ENCODE measurements at places on chromosomes 2 and 18.

GRCh38 chr2:225008179-225008856 lies 34.0 kb downstream of the DOCK10 start:
- no peak for DNase-seq

- no peak for DNase-seq
Observed at GRCh38 chr2:190136259-190136658, 73.7 kb upstream of the MSTN start.

GRCh38 chr2:173354073-173354581 lies 545 bp upstream of the CDCA7 start:
- peak; percentile 55 for DNase-seq

- no peak for DNase-seq
Observed at GRCh38 chr2:35168351-35168750, 1187.2 kb upstream of the CRIM1 start.

DNA sequence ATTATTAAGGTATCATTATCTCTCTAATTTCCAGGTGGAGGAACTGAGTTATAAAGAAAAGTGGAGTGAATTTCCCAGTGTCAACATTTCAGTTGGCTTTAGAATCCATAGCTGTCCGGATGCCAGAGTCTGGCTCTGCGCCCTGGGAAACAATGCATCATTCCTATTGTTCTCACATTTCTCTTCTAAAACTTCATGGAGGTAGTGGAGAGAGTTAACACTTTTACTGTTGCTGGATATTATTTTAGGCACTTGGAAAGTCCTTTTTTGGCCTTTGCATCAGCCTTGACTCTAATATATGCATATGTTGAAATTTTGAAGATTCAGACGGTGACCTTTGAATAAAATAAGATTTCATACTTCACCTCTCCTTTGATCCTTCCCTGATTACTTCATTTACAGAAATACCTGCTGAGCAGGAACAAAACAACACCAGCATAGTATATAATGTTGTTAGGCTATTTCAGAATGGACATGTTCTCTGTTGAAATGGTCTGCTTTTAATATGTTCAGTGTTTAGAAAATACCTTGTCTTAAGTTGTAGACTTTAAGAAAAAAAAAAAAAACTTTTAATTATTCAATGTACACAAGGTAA lies 148.8 kb downstream of the EPHA4 start:
- no peak for DNase-seq

- no peak for DNase-seq
Observed at GRCh38 chr2:116057538-116057937, 1615.1 kb downstream of the DPP10 start.

- no peak for DNase-seq
Observed at GRCh38 chr2:14143435-14143834, 489.1 kb upstream of the LRATD1 start.

- no peak for DNase-seq
Observed at GRCh38 chr2:100561191-100561590, 1.6 kb upstream of the PDCL3 start.

GRCh38 chr2:42328148-42328833 lies 32.7 kb downstream of the COX7A2L start:
- DNase-seq: peak; percentile 56

- DNase-seq: no peak
Observed at GRCh38 chr2:79428745-79429144, 84.1 kb upstream of the CTNNA2 start.

- DNase-seq: no peak
Observed at GRCh38 chr18:35289727-35290093, 319 bp downstream of the ZSCAN30 start.

- no peak for DNase-seq
Observed at GRCh38 chr2:68418419-68418818, 48.7 kb downstream of the FBXO48 start.

DNA sequence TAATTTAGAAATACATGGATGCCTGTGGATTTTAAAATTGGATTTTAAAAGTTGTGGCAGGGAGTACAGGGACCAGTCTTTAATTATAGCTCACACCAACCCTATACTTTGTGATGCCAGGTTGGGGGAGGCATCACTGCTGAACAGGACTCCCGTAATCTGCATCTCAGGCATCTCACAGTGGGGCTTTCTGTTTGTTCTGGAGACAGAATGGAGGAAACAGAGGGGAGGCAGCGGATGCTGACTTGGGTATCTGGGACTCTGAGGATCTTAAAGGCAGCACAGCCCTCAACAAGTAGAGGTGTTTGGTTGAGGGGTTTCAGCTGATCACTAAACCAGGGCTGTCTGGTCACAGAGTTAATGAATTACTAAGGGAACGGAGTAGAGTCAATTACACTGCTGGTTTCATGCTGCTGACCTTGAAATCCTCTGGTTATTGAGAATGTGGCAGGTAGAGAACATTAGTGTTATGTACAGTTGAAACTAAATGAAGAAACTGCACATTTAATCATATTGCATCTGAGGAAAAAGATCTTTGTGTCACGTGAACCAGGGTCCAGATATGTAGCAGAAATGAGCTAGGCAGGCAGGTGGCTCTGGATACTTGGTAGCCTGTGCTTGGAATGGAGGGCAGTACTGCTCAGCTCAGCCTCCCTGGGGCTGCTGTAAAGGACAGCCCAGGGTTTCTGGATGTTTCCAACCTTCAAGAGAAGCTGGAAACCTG lies 40.3 kb downstream of the FHOD3 start:
- no peak for DNase-seq

- DNase-seq: no peak
Observed at GRCh38 chr2:240905176-240905781, 857 bp upstream of the CROCC2 start.

DNA sequence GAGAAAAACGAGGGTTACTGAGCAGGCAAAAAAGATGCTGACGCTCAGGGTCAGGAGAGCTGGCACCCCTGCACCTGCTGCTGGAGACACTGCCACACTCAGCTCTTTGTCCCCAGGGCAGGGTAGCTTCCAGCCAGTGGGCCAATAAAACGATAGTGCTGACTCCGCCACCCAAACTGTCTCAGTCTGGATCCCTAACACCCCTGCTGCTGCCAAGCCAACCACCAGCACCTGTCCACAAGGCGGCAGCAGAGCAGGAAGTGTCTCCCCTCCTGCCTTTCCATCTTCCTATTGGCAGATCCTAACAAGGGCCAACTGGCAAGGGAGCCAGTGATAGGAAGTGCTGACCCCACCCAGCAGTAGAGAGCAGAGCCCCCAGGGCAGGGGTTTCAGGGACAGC lies 531.5 kb upstream of the SALL3 start:
- no peak for DNase-seq

- DNase-seq: no peak
Observed at GRCh38 chr2:42819160-42819559, 26.8 kb upstream of the HAAO start.

GRCh38 chr18:22018366-22018765 lies 151.0 kb upstream of the GATA6 start:
- DNase-seq: no peak

DNA sequence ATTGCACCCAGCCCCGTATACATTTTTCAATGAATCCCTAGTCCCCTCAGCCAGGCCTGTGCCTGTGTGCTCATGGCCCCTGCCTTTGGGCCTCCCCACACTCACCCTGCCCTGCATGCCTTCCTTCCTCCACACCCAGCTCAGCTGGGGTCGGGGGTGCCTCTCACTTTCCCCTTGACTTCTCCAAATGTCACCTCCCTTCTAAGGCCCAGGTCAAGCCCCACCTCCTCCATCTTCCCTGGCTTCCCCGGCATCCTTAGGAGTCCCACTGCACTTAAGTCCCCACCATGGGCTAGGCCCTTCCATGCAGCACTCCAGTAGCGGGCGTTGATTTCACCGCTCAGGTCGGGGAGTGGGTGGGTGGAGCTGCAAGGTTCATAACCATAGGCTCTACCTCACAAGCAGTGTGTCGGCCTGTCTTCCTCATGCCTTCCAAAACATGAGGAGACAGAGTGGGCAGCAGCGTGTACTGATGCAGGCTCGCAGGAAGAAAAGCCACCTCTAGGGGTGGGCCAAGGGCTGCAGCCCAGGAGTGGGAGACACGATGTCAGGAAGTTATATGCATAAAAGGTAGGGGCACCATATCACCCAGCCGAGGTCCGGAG lies 47.7 kb downstream of the DNMT3A start:
- DNase-seq: no peak

DNA sequence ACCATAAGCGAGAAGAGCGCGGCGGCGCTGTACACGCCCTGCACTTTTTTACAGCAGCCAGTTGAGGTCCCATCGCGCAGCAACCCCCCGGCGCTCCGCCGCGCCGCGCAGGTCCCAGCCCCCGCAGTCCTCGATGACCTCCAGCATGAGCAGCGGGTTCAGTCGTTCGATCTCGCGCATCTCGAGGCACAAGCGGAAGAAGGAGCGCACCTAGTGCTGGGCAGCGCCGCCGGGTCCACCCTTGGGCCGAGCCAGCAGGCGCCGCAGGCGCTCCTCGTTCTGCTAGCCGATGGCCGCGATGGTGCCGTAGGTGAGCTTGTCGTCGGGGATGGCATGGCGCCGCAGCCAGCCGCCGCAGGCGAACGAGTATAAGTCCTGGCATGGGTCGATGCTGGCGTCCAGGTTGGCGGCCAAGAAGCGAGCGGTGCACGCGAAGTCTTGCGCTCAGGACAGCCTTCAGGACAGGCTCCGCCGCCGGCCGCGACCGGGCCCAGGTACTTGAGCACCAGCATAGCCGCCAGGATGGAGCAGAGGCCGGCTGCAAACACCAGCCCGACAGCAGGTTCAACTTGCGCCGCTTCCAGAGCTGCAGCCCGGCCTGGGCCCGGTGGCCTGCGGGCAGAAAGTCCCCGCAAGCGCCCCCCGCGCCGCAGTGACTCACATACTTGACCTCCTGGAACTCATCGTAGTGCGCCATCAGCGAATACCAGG lies 8.3 kb downstream of the ALPP start:
- no peak for DNase-seq

GRCh38 chr18:77373730-77374445 lies 124.2 kb downstream of the GALR1 start:
- no peak for DNase-seq

DNA sequence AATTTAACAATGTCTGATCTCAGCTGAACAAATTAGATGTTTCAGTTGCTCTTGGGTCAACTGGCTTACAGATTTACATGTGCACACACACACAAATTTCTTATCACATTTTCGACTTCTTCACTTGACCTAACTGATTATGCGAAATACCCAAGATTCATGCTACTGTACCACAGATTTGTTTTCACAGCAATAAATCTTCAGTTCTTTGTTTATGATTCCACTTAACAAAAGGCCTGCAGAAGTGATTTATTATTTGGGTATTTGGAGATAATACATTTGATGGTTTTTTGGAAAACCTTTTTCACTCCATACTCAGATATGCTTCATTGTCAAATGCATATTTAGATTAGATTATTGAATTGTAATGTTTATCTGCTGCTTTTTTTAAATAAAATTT lies 129.0 kb downstream of the GALNT1 start:
- DNase-seq: no peak
